ENCODE measurements at places on chromosomes 5 and 9. TPM values are rescaled to one million over a fixed set of nuclear protein-coding genes. Genes with fewer than 3 reads are reported as not detected.

GRCh38 chr5:141484310-141484640 lies 555 bp upstream of the PCDHGC4 start:
- H3K4me1 ChIP-seq: peaks cover 14% of the 10 kb centered on the region
- no peak for DNase-seq
- H3K4me3 ChIP-seq: peak overlapping the region; percentile 44
- no peaks in the 10 kb centered on the region for H3K27me3 ChIP-seq
- peaks cover 3% of the 10 kb centered on the region for H3K36me3 ChIP-seq

DNA sequence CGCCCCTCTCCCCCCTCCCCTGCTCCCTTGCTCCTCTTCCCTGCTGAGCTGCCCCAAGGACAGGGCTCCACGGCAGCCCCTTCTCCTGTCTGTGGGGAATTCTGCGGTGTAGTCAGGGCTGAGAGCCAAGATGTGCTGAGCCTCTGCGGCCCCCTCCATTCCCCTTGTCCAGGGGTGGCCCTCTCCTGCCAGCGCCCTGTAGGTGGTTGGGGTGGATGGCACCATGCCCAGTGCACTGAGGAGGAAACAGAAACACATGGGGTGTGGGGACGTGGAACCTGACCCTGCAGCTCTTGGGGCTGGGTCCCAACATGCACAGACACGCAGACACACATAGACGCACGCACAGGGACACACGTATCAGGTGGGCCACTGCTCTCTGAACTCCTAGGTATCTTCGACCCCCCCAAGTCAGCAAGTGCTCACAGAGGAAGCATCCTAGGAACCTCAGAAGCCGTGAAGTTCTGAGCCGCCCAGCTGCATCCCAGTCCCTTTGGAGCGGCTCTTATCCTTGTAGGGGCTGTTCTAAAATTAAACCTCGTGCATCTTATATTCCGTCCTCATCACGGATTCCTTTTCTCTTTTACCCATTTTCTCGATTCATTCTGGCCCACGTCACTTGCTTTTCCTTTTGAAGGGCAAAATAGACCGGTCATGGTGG lies 64.8 kb downstream of the HMCN2 start:
- H3K4me3 ChIP-seq: no peak overlapping the region
- H3K36me3 ChIP-seq: peaks cover 5% of the 10 kb centered on the region
- no peaks in the 10 kb centered on the region for H3K27me3 ChIP-seq
- no peak overlapping the region for H3K27ac ChIP-seq
- no peak for DNase-seq
- H3K4me1 ChIP-seq: peaks cover 26% of the 10 kb centered on the region

DNA sequence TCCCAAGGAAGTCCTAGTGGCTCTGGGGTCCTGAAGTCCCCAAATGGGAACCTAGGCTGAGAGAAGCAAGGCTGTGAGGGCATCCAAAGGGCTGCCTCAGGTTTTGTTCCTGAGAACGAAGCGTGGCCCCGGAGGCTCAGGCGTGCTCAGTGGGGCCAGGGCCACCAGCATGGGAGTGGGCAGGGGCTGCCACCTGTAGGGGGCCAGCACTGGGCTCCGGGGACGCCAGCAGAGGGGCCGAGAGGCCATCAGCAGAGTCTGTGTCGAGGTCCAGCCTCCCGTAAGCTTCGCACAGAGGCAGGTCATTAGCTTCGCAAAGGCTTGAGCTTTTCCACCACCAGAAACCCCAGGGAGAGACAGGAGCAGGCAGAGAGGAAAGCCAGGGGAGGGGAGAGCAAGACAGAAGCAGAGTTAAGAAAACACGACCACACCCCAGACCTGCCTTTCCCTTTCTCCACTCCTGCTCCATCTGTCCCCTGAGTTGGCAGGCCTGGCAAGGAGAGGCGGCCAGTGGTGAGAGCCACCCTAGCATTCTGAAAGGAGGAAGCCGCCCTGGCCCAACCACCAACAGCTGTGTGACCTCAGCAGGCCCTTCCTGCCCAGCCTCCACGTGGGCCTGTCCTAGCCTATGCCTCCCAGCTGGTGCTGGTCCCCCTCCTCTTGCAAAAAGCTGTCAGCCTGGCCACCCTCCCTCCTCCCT lies 5.5 kb upstream of the SURF6 start:
- peaks cover 10% of the 10 kb centered on the region for H3K4me1 ChIP-seq
- DNase-seq: peak; percentile 83
- H3K36me3 ChIP-seq: peaks cover 69% of the 10 kb centered on the region
- H3K27me3 ChIP-seq: no peaks in the 10 kb centered on the region

DNA sequence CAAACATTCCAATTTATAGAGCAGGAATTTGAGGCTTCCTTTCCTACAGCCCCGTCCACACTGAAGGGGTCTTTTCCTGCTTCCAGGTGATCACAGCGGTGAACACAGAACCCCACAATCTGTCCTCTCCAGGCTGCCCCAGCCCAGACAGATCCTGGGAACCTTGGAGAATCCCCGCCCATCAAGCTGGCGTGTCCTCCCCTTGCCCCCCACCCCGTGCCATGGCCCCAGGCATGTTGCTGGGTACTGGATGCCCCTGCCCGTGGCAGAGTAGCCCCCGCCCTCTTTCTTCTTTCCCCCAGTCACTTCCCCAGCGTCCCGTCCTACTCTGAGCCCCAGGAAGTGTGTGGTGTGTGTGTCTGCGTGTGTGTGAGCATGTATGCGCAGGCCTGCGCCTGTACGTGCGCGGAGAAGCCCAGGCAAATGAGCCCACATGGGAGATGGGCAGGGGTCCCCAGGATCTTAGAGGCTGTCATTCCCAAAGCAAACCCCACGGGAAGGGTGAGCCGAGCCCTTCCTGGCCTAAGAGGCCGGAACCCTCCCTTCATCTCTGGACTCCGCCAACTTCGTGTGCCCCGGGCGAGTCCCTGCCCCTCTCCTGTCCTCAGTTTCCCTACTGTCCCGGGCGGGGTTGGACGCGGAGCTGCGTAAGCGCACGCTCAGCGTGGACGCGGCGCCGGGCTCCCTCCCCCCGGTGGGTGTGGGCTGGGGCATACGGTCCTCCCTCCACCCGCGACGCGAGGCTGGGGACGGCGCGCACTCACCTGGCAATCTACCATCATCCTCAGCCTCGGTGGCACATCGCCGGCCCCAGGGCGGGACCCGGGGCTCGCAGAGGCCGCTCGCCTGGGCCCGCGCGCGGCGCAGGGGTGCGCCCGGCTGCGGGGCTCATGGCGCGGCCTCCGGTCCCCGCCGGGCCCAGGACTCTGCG lies 15.2 kb downstream of the GBGT1 start:
- no peaks in the 10 kb centered on the region for H3K27me3 ChIP-seq
- no peaks in the 10 kb centered on the region for H3K36me3 ChIP-seq
- peak overlapping the region; percentile 70 for H3K4me3 ChIP-seq
- H3K4me1 ChIP-seq: peaks cover 46% of the 10 kb centered on the region
- DNase-seq: no peak

The KIF4B gene
- total RNA-seq: not detected

The SOX30 gene
- total RNA-seq: 0.16 TPM

The YTHDC2 gene
- total RNA-seq: 13.0 TPM

All from heart left ventricle (tissue), 16 donors.